Renal pelvis (tissue), 12 donors: ENCODE measurements at places on chromosomes 3 and 15. TPM values are rescaled to one million over a fixed set of nuclear protein-coding genes. Genes with fewer than 3 reads are reported as not detected.

Gene WDR53
- 17.4 TPM for polyA plus RNA-seq

Gene CA12
- polyA plus RNA-seq = 123 TPM

Gene PAQR5
- polyA plus RNA-seq = 32.8 TPM

Gene GOLGA8S
- polyA plus RNA-seq = 0.64 TPM

Gene SLC12A1
- polyA plus RNA-seq = 393 TPM

GRCh38 chr15:98937413-98938104 is 70.0 kb downstream of the PGPEP1L start:
- DNase-seq = no peak

- no peak for DNase-seq
These were observed 66.6 kb downstream of the EOMES start for GRCh38 chr3:27655547-27655946.

- DNase-seq = no peak
These were observed 1.4 kb downstream of the HEMK1 start for GRCh38 chr3:50570508-50571279.
